ENCODE measurements at places on chromosomes 1 and 21.

DNA sequence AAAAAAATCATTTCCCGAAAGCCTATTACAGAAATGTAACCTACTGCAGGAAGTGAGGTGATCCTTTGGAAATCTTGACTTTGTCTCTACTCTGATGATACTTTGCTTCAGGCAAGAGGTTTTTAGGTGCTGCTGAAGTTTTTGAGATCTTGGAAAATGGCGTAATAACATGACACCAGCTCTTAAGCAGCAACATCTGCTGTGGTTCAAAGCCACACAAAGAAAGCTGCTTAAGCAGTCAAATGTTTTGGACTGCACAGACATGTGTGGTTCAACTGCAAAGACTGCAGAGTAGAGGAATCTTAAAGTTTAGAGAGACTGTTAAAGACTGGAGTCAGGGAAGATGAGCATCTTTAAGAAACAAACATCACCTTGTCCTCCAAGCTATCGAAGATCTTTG is 139.0 kb downstream of the RASAL2 start:
- no peak for DNase-seq

GRCh38 chr1:209999005-209999404 is 61.0 kb downstream of the SYT14 start:
- DNase-seq = no peak

- no peak for DNase-seq
Observed at GRCh38 chr1:173360487-173361063, 116.6 kb upstream of the PRDX6 start.

DNA sequence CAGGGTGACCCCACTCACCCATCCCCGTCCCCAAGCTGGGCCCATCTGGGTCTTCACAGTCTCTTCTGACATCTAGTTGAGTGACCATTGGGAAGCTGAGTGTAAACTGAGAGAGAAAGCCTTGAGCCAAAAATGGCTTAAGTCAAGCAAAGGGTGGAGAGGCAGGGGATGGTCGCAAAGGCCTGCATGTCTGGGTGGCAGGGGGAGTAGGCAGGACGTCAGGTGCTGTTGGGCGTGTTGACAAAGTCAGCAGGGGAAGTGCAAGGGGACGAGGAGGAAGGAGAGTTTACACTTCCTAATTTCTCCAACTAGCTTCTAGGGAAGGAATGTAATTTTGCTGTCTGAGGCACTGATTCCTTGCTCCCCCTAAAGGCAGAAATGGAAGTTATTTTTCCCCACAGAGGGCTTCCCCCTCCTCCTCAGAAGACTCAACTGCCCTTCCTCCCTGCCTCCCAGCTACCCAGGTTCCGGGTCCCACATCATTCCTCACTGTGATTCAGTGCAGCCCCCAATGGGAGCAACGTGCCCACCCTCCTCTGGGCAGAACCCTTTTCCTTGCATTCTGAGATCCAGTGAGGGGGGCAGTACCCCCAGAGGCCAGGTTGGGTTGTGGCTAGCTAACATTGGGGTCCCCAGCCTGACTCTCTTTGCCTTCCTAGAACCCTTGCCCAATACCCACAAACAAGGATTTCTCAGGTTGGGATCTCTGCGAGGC is 1.2 kb upstream of the ADORA1 start:
- DNase-seq = no peak

DNA sequence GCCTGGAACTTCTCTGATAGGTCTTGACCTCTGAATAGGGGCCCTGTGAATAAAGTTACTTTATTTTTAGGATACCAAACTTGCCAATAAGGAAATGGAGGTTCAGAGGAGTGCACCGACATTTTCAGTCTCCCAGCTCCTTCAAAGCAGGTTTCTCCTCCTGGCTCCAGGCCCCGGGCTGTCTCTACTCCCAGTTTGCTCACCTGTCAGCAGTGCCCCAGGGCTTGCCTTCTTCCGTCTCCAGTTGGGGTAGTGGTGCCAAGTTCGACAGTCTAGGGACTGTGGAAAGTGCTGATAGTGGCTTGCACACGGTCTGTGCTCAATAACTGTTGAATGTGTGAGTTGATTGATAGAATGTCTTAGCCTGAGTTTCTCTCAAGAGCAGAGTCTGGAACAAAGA is 149.2 kb downstream of the ACTL8 start:
- no peak for DNase-seq

DNA sequence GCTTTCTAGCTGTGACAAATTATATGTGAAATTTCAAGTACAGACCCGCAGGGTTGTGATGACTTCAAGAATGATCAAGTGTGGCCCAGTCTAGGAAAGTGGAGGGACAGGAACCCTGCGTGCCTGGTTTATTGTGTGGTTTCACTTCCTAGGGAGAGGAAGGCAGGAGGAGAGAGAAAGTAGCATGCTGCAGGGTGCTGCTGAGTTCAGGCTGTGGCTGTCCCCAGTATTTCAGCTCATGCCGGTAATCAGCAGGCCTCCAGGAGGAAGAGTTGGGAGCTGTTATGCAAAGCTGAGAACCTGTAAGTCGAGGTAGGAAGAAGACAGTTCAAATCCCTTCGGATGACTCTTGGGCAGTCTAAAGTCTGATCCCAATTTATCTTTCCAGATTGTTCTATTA is 140.4 kb downstream of the ROR1 start:
- no peak for DNase-seq

GRCh38 chr1:189305279-189305678 is 1172.4 kb downstream of the BRINP3 start:
- DNase-seq = no peak

DNA sequence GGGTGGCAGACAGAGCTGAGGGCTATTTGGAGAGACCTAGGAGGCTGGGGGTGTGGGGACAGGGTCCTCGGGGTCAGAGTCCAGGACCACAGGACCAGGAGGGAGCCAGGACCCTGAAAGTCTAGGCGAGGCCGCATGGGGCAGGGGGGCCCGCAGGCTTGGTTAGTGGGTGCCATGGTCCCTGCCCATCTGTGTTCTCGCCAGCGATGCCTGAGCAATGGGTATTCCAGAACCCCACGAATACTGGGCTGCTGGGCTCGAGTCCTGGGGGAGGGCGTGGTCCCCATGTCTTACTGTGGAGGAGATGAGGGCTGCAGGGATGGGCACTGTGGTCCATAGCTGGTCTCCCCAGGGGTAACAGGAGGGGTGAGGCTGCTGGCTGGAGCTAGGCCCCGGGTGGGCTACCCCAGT is 2.0 kb downstream of the KRTAP10-6 start:
- no peak for DNase-seq

DNA sequence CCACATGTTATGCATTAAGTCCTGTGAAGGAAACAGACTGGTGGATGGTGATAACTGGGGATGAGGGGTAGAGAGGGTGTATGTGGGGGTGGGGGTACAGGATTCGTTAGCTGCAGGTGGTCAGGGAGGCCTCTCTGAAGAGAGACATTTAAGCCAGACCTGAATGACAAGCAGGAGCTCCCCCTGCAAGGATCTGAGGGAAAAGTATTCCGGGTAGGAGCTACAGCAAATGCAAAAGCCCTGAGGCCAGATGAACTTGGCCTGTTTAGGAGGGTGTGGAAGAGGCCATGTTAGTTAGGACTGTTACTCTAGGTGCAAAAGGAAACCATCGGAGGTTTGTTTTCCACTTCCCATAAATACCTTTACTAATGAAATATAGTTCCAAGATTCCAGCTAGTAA is 9.9 kb downstream of the ARHGEF10L start:
- DNase-seq = no peak

GRCh38 chr1:93317207-93317606 is 28.5 kb upstream of the DR1 start:
- no peak for DNase-seq

GRCh38 chr1:30032302-30032701 is 691.1 kb downstream of the MATN1 start:
- DNase-seq = no peak

GRCh38 chr1:47031059-47031458 is 7.6 kb downstream of the CYP4X1 start:
- no peak for DNase-seq

DNA sequence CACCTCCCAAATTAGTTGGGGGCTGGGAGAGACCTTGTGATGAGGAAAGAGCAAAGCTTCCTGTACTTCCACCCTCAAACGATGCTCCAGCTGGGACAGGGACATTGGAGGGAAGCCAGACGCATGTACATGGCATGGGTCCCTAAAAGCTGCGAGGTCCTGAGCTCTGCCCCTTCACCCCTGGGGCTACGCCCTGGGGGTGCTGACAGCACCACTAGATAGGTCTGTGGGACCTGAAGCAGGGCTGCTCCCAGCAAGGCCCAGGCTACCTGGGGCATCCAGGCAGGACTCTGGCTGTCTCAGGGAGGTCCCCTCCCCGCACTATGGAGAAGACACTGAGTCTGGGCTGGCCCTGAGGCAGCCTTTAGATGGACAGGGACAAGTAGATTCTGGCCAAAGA is 83.4 kb downstream of the DMRTB1 start:
- DNase-seq = no peak

- DNase-seq = no peak
Observed at GRCh38 chr1:214658785-214659184, 55.8 kb downstream of the CENPF start.

DNA sequence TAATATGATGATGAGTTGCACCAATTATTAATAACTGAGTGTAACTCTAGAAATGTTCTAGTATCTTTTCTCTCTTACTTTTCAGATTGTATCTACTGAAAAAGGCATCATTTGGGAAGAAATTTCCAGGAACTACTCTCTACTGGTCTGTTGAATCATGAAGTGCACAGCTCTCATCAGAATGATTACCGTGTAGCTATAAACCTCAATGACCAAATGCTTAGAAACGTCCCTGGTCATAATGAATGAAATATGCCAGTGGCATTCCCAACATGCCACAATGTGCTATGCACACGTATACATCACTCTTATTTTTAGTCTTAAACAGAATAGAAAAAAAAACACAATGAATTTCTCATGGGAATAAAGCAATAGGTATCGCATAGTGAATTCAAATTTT is 534.3 kb upstream of the OLFM3 start:
- no peak for DNase-seq

DNA sequence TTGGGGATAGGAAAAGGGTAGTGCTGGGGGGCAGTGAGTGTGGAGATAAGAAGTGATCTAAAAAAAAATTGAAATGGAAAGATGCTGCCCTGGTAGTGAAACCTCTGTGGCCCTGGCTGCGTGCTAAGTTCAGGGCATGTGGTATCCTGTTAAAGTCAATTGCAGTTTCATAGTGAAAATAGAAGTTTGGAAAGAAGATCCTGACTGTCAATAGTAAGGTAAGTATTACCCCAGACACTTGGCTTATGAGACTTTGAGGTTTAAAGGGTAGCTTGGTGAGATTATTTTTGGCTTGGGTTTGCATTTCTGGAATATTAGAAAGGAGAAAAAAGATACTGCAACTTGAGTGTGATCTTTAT is 6.8 kb downstream of the ARID1A start:
- no peak for DNase-seq

- DNase-seq = no peak
Observed at GRCh38 chr1:150161747-150162581, 12.2 kb downstream of the PLEKHO1 start.

DNA sequence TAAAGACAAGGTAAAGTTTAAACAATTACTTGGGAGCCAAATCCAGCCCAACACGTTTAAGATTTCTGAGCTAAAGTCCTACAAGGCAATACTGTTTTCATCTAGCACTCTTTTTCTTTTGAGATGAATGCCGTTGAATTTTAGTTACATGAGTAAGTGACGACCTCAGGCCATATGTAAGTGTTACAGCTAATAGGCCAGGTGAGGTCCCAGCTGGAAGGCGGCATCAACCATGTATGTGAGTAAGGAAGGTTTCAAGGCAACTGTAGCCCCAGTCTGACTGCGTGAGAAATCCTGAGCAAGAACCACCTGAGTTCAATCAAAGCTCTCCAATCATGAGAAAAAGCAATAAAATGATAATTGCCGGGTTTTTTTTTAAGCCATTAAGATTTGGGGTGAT is 41.5 kb upstream of the EGLN1 start:
- no peak for DNase-seq

DNA sequence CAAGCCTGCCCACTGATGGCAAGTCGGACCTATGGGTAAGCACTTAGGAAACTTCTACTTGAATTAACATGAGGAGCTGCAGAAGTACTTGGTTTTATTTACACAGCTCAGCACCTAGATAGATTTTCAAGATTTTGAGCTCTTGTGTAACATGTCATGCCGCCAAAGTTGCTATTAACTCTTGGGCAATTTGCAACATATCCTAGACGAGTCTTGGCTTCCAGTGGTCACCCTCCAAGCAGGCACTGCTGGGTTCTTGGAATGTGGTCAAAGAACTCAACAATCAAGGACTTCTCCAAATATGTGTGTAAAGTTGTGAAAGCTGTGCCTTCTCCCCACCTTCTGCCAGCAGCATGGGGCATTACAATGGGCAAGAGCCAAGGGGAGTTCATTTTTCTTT is 17.8 kb upstream of the GUCA2B start:
- DNase-seq = no peak

- DNase-seq = no peak
Observed at GRCh38 chr1:241716915-241717656, 65.0 kb downstream of the WDR64 start.

- DNase-seq = no peak
Observed at GRCh38 chr1:98705591-98705990, 44.1 kb downstream of the SNX7 start.

GRCh38 chr1:80083892-80084291 is 1077.4 kb upstream of the ADGRL4 start:
- no peak for DNase-seq

DNA sequence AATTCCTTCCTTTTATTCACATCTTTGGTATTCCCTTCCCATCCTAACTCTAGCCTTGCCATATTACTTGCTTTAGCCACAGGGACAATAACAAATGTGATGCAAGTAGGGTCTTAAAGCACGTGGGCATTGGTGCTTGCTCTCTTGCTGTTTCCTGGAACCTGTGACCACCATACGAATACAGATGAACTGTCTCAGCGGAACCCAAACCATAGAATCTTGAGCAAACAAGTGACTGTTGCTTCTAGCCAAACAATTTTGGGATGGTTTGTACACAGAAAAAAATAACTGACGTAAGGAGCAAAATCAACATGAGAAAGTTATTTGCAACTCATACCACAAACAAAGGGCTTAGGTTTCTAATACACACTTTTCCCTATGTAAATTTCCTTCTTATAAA is 15.2 kb upstream of the VTCN1 start:
- DNase-seq = no peak

GRCh38 chr1:19405195-19405760 is 80.1 kb downstream of the CAPZB start:
- DNase-seq = no peak
